Inflammatory macrophage treated with lipopolysaccharide for 1 hour (primary cell): ENCODE measurements at places on chromosomes 12 and 14.

- DNase-seq = peak; percentile 98
These were observed 382.5 kb upstream of the ATP2B1 start for GRCh38 chr12:90090929-90091651.

DNA sequence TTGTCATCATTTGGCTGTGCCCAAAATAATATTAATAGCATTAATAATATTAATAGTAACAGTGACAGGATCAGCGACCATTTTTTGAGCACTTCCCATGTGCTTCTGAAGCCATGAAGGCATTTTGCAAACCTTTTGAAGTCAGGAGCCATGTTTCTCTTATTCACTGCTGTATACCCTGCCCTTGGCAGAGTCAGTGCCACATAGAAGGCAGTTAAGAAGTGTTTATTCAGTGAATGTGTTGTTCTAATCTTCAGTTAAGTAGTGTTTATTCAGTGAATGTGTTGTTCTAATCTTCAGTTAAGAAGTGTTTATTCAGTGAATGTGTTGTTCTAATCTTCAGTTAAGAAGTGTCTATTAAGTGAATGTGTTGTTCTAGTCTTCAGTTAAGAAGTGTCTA is 319.7 kb upstream of the NAV3 start:
- DNase-seq = no peak

DNA sequence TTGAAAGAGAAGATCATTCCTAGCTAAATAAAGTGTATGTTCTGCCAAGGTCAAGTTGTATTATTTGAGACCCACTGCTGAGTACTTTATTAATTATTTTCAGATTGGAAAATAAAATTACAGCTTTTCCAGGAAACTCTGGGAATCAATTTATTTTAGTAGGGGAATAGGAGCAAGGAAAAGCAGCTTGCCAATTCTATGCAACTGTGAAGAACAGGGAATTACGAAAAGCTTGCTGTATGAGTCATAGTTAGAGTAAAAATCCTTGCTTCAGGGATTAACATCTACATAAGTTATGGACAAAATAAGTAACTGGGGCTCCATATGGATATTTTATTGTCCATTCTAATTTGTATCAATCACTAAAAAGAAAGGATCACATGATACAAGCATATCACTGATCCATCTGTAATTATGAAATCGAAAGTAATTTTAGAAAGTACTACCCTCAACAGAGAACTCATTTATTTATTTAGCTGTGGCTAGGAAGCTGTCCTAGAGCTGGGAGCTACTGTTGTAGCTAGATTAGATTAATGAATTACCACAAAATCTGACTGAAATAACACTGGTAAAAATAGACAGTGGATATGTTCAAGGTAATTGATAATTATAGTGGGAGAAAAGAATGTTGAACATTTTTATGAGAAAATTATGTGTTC is 303.5 kb upstream of the NPAS3 start:
- no peak for DNase-seq

DNA sequence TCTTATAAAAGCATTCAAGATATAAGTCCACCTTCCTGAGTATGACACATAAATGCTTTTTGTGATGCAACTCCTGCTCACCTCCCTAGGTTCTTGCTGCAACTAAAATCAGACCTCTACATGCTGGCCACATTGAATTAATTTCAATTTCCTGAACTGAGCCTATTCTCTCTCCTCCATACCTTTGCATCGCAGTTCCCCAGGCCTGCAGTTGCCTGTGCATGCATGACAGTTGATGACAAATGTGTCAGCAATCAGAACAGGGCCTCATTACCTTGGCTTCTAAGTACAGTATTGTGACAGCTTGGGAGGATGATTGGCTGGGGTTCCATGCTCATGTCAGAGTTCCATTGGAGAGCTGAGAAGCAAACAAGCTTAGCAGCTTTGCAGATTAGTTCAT is 3.9 kb upstream of the TM7SF3 start:
- no peak for DNase-seq

DNA sequence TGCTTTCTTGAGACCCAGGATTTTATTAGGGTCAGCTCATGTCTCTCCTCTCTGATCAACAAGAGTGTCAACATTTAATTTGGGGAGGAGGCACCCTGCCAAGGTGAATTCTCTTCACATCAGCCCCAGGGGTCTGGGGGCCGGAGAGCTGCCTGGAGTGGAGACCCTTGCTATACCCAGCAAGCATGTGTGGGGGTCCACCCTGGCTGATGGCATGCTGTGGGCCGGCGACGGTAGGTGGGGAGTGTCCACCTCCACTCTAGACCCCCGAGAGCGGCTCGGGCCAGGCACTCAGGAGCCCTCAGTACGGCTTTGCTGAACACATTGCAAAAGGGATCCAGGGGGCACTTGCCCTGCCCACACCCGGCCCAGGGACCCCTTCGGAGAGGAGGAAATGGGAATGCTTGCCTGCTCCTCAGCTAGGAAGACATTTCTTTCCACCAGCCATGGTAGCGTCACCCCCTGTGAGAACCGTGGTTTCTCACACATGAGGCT is 10.4 kb downstream of the MEG3 start:
- DNase-seq = no peak

- DNase-seq = no peak
These were observed 20.4 kb upstream of the SMOC1 start for GRCh38 chr14:69858801-69859200.
